ENCODE measurements at places on chromosomes 7 and 10. TPM values are rescaled to one million over a fixed set of nuclear protein-coding genes. Genes with fewer than 3 reads are reported as not detected.
A peak's percentile ranks its signal among the peaks of the same experiment; 100 is the strongest.

ADAMTS14 gene
- not detected for total RNA-seq

NODAL gene
- total RNA-seq: not detected

NPSR1 gene
- total RNA-seq: not detected

DNA sequence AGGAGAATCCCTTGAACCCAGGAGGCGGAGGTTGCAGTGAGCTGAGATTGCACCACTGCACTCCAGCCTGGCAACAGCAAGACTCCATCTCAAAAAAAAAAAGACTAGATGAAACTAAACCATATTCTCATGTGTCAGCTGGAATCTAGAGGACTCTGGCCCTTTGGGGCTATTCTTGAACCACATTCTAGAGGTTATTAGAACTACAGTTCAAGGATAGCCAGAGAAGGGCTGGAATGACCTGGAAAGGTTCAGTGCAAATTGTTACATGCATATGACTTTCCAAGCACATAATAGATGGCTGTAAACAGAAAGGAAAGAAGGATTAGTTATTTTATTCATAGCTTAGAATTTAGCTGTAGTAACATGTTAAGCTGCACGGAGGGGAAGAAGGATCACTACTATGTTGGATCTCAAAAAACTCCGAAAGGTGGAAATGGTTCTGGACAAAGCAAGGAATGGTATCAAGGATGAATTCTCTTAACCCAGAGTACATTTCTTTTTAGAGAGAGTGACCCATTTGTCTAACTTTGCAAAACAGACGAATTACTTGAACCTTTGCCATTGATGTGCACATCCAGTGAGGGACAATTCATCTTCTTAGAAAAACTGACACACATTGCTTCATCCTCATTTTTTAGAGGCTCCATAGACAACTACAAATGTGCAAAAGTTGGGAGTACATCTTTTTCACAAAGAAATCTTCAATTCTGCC, 124.0 kb upstream of the SAMD8 start:
- no peak for DNase-seq

GRCh38 chr10:23344241-23344841, at the start of gene C10orf67:
Gene C10orf67, minus strand, starts transcription at chr10:23344797. Its CDS starts 23 bp downstream, at chr10:23344774.
- DNase-seq: peak; percentile 2

DNAAF5 gene
- total RNA-seq: 48.0 TPM

GRCh38 chr10:96270571-96270970, 798 bp downstream of the BLNK start:
- DNase-seq: no peak

GIMAP1 gene
- 10.0 TPM for total RNA-seq

- no peak for DNase-seq
These were observed 631.9 kb downstream of the CALN1 start for GRCh38 chr7:71780282-71780681.

DNA sequence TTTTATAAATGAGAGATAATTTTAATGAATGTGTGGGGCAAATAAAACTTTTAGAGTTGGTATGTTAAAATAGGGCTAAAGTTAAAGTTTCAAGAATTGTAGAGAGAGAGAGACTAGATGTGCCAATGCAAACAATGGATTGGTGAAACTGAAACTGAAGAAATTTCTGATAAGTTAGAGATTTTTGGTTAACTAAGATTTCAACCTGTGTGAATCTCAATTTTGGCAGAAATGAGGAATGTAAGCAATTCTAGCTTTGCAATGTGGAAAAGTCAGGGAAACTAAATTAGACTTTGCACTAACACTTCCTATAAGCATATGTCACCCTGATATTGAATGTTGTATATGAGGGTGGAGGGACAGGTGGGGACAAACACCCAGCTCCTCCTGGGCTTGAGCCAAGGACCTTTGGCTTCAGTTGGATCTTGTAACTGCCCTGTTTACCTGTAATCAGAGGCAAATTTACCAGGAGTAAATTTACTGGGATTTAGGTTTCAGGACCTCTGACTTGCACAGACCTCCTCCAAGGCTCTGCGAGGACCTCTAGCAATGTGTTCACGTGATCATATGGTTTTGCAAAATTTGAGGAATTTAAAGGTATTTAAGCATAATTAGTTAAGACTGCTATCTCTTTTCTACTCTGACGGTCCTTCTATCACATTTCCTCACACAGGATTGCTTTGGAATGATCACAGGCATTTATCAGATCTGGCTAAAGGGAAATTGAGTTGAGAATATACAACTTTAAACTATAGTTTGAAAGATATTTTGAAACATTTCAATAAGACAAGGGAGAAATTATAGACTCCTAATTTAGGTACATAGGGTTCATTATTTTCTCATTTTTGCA, 33.1 kb upstream of the RPA3 start:
- DNase-seq: no peak
